ENCODE measurements at places on chromosomes 5 and 9.

DNA sequence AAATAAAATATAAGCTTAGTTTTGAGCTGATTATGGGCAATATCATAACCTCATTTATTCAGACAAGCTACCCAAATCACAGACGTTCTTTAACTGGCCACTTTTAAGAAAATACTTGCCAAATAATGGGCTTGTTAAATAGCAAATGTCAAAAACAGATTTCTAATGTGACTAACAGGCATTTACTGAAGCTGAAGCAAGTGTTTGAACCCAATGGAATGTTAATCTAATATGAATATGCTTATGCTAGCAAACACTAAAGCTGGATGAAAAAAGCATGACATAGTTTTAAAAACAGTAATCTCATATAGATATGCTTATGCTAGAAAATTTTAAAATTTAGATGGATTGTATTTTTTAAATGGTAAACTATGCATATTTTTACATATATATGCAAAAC lies 411.6 kb upstream of the PTGER4 start:
- DNase-seq = no peak

DNA sequence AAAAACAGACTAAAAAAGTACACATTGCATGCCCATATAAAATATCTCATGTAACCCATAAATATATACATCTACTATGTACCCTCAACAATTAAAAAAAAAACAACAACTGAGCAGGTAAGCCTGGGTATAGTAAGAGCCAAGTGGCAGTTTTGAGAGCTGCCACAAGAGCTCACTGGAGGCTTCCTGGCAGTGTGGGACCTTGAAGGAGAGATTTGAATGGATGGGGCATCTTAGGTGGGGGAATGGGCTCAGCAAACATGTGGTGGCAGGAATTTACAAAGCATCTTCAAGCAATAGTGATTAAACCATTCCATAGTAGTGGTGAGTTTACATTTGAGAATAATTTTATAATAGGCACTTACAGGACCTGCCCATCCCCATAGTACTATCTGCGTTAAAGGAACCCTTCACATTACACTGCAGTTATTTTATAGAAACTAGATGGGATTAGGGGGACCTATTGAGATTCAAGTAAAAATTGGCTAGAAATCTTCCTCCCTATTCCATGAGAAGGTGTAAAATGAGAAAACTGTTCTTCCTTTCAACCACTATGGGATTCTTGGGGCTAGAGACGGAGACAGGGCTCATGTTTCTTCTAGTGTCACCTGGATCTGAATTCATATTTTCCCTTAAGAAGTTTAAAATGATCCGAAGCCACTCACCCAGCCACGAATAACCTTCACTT lies 6.9 kb downstream of the MEGF10 start:
- no peak for DNase-seq

DNA sequence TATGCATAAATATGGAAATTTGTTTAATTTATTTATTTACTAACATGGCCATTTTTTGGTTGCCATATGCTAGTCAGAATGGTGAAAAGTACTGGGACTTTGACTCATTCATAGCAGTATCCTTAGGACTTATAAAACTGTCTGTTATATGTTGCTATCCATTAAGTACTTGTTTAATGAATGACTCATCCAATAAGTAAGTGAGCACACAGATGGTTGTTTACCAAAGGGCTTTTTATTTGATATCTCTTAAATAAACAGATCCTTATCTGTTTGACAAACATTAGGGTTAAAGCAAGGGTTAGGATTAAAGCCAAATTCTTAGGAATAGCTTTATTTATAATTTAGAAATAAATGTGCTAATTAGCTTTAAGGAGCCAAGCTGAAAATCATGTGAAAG lies 183.4 kb downstream of the FBXO4 start:
- no peak for DNase-seq

GRCh38 chr5:7827610-7828009 lies 23.3 kb downstream of the CFAP90 start:
- DNase-seq = no peak

- DNase-seq = no peak
Measured at GRCh38 chr5:172535108-172535445, 80.8 kb upstream of the SH3PXD2B start.

DNA sequence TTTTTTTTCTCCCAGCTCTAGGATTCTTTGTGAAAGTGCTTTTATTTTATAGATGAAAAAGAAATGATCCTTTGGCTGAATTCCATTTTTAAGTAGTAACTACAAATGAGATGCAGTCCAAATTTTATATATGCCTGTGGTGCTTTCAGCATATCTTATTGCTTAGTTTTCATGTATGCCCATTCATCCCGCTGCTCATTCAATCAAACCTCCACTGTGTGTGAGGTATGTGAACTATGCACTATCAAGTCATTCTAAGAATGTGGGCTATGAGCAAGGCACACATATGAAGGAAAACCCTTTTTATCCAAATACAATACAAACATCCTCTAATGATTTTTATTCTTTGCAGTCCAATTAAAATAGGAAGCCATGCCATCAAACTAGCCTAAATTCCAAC lies 1069.1 kb upstream of the DMAC1 start:
- no peak for DNase-seq

DNA sequence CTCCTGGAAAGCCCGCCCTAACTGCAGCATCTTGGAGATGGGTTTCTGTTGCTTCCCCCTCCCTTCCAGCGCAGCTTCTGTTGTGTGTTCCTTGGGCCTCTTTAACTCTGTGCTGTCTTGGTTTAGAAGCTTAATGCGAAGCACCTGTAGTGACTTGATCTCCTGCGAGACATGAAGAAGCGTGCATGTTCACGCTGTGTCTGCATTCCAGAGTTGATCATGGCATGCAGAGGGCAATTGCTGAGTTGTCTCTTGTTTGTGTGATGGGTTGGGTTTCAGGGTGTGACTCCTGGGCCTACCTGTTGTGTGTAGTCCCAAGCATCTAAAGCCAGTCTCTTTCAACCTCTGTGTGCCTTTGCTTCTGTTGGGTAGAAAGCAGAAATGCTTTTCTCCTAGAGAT lies 155.6 kb downstream of the SMARCA2 start:
- no peak for DNase-seq

DNA sequence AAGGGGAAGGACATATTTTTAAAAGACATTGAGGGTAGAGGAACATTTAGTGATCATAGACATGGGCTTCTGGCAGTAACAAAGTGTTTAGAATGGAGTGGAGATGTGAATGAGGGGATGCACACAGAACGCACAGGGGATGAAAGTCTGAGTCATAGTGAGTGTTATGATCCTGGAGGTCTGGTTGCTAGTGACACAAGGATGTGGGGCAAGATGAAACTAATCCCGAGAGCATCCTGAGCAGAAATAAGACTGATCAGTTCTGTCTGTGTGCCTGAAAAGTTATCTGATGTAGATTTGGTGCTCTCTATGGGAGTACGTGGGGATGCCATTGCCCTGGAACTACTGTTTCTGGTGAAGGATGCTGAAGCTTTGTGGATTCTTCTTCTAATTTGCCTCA lies 141.1 kb downstream of the CHSY3 start:
- DNase-seq = no peak

DNA sequence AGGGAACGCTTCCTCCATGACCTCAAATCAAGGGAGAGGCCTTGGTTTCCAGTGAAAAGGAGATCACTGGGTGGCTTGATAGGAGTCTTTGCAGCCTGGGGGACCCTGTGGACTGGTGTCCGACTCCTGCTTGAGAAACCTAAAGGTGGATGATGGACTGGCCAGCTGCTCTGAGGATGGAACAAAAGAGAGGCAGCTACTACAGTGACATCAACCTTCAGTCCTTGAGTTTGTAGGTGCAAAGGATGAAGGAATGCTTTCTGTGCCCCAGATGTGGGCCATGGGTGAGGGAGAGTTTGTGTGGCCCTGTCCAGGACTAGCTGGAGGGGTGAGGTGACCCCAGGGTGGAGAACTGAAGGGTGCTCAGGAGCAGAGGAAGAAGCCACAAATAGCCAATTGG lies 114.4 kb upstream of the TBC1D2 start:
- no peak for DNase-seq

DNA sequence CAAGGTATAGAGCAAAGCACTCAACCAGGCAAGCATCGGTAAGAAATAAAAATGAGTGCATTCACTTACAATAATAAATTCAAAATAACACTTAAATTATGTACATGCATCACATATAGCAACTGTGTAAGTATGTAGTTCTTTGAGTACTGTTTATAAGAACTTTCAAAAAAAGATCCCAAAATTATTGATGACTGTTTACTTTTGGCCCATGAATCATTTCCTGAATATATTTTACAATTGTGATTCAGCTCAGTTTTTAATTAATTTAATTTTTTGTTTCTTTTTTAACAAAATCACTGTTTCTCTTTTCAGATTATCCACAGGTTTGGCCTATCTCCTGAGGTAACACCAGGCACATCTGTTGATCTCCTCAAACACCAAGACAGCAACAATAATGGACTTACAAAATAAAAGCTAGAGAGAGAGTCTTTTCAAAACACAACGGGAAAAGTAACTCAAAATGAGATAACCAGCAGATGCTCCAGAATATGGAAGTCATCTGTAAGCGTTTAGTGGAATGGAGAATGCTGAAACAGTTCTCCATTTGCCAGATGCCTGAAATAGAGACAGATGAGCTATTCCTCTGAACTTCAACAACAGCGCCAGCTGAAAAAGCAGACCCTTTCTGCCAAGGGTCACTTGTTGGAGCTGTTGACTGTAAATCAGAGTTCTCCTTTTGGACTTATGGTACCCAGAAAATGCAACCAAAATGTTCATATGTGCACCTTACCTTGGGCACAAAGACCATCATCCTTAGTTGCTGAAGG lies 348.6 kb upstream of the RGMB start:
- no peak for DNase-seq

DNA sequence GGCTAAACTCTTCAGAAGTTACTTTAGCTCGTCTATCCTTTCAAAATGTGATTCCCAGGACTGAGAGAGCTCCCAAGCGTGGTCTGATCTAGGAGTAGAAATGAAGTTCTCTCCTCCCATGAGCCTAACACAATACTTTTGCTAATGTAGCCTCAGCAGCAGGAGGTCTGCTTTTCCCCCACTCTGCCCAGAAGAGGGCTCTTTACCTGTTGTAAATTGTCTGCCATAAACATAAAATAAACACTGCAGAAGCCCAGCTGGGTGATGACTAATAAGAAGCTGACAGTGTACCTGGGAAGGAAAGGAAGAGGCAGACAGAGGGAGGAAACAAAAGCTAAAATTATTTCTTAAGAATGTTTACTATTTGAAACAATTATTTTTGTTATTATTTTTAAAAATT lies 15.4 kb downstream of the SLC36A3 start:
- peak; percentile 23 for DNase-seq

DNA sequence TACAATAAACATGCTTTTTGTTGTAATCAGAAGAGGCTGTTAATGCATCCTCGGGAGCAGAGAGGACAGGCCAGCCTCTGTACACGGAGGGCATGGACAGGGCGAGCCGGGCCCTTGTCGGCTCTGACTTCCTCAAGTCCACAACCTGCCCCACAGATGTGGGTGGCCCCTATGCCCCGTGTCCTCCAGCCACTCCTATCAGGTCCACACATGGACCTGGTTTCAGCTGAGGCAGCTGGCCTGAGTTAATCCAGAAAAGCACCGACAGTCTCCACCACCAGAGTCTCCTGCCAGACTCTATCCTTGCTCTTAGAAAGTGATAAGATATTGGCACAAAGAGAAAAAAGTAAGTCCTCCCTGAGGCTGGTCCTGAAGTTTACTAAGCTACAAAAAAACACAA lies 52.4 kb upstream of the PHYKPL start:
- DNase-seq = no peak

GRCh38 chr9:14383294-14383693 lies 69.4 kb upstream of the NFIB start:
- DNase-seq = no peak

GRCh38 chr5:168693297-168693696 lies 114.1 kb upstream of the PANK3 start:
- DNase-seq = no peak

GRCh38 chr5:179250561-179251225 lies 94.6 kb downstream of the ADAMTS2 start:
- no peak for DNase-seq

DNA sequence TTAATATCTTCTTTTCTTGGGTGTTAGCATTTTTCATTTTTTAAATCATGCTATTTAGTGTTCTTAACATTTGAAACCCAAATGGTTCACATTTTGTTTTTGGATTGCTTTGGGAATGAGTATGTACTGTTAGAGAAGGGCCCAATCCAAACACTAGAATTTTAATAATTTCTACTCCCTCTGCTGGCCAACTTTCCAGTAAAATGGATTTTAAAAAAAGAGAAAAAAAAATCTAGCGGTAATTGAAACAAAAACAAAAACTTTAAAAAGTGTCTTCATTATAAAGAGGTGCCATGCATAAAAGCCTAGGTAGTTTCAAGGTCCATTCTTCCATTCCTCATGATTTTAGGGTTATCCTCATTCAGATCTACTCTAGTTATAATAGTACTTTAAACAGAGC lies 32.1 kb upstream of the RICTOR start:
- DNase-seq = no peak

- no peak for DNase-seq
Measured at GRCh38 chr5:120463006-120463680, 957 bp upstream of the PRR16 start.

GRCh38 chr5:38382898-38383297 lies 124.5 kb downstream of the EGFLAM start:
- DNase-seq = peak; percentile 57

DNA sequence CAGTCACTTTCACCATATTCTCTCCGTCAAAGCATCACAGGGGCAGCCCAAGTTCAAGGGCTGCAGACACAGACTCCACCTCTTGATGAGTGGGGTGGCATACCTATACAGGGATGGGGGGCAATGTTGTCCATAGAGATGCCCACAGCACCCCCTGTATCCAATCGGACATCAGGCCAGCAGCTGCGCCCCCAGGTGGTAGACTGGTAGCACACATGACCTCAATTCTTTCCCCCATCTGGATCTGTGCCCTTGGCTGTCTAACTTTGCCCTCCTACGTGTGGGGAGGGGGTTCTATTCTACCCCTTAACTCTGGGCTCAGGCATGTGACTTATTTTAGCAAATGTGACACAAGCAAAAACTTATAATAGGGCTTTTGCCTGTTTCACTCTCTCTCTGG lies 84.0 kb upstream of the SLC25A48 start:
- DNase-seq = no peak

GRCh38 chr5:149546974-149547373 lies 4.3 kb downstream of the CSNK1A1 start:
- DNase-seq = no peak

DNA sequence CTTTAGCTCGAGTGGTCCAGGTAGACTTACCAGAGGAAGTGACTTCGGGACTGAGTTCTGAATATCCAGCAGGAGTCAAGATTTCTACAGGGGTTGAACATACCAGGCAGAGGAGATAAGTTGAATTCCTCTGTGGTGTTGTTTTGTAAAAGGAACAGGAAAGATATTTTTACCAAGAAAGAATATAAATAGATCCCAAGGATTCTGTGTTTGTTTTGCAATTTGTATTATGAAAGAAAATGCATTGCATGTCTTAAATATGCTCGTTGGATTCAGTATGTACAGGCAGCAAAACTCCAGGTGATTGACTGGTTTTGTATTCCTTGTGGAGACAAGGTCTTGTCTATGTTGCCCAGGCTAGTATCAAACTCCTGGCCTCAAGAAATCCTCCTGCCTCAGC lies 197.8 kb downstream of the FRMD3 start:
- DNase-seq = no peak

- no peak for DNase-seq
Measured at GRCh38 chr5:145661737-145662485, 173.2 kb downstream of the PRELID2 start.

- no peak for DNase-seq
Measured at GRCh38 chr5:68385936-68386335, 170.4 kb downstream of the PIK3R1 start.

All from GM13977 (cell line).